Activated T-helper 1 cell treated with anti-CD3 and anti-CD28 coated beads, Interleukin-12 subunit alpha, Interleukin-12 subunit beta, Interleukin-2, Interleukin-4 antibody, amounts not matched to agents 30 ng/mL and 10 ng/mL and 1 ng/mL, durations not matched to agents 14 hours and 24 hours and 36 hours (primary cell): ENCODE measurements at places on chromosomes 16 and 17.

DNA sequence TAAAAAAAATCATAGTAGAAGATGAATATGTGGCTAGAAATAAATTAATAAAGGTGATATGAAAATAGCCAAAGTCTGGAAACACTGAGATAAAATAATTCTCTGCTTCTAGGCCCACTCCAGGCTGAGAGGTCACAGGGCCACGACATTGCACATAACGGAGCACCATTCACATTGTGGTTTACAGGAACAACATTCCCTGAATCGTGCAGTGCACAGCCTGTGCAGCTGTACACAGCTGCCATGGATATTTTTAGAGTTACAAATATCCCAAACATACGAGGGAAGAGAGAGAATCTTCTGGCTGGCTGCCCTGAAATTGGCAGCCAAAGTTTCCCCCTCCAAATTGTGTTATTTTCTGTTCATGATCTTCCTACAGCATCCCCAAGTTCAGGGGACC lies 68.8 kb downstream of the GSG1L start:
- no peak for DNase-seq

GRCh38 chr16:52539191-52539590 lies 7.8 kb downstream of the TOX3 start:
- no peak for DNase-seq

GRCh38 chr16:84081446-84081989 lies 35.2 kb downstream of the MBTPS1 start:
- DNase-seq = no peak

- no peak for DNase-seq
These were observed 23.0 kb upstream of the GNA13 start for GRCh38 chr17:65079489-65079900.

DNA sequence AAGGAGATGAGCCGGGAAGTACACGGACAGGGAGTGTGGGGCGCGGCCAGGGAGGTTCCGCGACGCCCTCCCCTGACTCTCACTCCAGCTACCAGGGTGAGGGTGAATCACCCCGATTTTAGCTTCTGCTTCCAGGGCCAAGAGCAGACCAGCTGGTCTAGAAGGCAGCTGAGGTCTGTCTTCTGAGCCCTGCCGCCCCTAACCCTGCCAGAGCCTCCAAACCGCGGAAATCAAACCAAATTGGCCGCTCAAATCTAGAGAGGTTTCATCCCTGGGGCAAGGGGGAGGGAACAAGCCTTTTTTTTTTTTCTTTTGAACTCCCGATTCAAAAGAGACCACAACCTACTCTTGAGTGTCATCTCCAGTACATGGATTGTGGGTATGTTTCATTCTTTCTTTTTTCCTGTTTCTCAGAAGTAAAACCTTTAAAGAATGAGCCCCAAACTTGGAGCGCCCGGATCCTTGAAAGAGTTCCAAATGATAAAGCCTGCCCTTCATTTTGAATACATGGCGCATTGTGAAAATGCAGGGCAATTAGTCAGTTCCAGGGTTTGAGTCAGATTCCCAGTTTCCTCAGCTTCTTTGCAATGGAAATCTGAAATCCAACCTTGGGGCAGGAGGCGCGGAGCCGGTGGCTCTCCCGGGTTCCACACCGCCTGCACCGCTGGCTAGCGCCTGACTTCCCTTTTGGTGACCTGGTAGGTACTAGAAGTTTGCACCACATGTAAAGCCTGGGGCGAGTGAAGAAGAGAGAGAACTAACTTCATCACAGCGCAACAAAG lies 16.5 kb upstream of the ZFHX3 start:
- DNase-seq = no peak

- no peak for DNase-seq
These were observed 8.7 kb downstream of the HEXIM2 start for GRCh38 chr17:45170280-45170930.

DNA sequence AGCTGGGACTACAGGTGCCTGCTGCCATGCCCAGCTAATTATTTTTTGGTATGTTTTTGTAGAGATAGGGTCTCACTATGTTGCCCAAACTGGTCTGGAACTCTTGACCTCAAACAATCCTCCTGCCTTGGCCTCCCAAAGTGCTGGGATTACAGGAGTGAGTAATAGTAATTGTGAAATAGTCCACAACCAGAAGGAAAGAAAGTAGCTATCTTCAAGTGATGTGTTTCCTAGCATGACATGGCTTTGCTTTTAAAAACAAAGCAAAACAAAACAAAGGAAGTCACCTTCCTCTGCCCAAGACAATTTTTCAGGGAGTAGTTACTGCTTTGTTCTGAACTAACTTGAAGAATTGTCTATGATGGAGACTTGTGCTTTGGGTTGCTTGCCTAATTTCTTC lies 27.0 kb downstream of the ATP6V0A1 start:
- DNase-seq = no peak

- DNase-seq = no peak
These were observed 1098.4 kb upstream of the EEF2KMT start for GRCh38 chr16:6195966-6196365.

DNA sequence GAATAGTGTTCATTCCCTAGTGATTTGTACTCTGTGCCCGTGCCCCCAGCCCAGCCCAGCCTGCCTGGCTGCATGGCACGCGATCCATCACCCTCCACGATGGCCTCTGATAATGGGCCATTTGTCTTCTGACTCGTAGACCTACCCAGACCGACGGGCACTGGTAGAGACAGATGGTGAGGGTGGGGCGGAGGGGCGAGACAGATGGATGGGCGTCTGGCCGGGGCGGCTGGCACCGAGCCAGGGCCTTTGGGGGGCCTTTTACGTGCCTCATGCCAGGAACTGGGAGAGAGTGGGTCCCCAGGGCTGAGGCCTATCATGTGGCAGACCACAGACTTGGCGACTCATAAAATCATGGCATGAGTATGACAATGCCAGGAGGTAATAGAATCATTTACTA lies 25.4 kb downstream of the CRHR1 start:
- no peak for DNase-seq

DNA sequence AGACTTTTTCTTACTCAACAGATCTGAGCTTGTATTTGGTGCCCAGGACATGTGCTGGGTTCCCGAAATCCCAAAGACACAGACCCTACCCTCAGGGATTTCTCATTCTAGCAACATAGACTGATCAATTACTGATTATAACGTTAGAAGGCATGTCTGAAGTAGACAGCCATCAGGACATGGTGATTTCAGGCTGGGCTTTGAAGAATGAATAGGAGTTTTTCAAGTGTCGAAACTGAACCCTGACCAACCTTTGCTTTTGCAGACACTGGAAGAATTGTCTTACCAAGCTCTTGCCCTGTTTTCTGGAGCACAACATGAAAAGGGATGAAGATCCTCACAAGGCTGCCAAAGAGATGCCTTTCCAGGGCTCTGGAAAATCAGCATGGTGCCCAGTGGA lies 40.0 kb upstream of the IL21R start:
- DNase-seq = no peak

- no peak for DNase-seq
These were observed 52.2 kb downstream of the TBC1D16 start for GRCh38 chr17:79983456-79983855.

DNA sequence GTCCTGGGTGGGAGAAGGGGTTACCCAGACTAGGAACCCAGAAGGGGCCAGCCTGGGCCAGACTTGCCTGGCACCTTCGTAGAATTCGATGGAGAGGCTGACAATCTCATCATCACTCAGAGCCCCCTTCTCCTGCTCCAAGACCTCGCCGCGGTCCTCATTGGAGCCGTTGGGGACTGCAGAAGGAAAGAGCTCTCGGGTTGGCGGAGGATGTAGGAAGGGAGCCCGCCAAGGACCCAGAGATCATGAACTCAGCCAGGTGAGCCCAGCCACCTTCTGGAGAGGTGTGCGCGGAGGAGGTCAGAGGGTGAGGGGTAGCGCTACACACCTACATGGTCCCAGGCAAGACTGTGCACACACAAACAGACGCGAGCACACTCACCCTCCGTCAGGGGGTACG lies 8.5 kb downstream of the CISD3 start:
- no peak for DNase-seq

GRCh38 chr17:57084361-57084801 lies 665 bp upstream of the AKAP1 start:
- no peak for DNase-seq

DNA sequence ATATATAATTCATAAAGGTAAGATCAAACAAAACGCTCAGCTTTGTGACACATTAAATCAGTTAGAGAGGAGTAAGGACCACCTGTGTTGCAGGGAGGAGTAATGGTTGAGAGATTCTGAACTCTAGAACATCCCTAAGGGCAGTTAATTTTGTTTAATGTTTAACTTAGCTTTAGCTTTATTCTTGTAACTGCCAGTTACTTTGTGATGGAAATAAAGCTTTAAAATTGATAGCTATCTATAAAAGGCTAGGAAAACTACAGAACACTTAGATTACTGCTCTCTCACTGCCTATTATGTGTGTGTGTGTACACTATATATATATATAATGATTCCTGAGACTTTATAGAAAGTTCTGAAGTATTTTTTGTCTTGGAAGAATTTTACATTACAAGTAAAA lies 37.8 kb downstream of the PTRH2 start:
- DNase-seq = no peak

DNA sequence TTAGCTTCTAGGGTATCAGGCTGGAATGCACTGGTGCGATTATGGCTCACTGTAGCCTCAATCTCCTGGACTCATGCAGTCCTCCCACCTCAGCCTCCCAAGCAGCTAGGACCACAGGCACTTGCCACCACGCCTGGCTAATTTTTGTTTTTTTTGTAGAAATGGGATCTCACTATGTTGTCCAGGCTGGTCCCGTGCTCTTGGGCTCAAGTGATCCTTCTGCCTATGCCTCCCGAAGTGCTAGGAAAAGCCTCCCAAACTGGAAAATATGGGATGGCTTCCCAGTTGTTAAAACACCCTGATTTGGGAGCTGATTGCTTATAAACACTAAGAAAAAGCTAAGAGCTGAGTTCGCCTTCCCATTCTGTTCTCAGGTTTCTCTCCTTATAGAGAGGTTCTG lies 6.6 kb upstream of the ZNF263 start:
- DNase-seq = no peak

DNA sequence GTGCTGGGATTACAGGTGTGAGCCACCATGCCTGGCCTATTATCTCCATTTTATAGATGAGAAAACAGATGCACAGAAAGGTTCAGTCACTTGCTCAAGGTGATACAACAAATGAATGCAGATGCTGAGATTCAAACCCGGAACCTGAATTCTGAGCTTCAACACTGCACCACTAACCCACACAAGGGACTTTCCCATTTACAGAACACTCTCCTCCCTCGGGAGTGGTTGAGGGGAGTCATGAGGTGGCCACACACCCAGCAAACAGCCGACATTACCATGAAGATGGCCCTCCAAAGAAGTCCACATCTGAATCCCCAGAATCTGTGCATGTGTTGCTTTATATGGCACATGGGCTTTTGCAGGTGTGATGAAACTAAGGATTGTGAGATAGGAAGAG lies 9.1 kb downstream of the BCL7C start:
- DNase-seq = no peak

GRCh38 chr16:68231384-68232136 lies 4.4 kb downstream of the ESRP2 start:
- no peak for DNase-seq

- DNase-seq = no peak
These were observed 13.5 kb downstream of the ANKRD11 start for GRCh38 chr16:89476811-89477261.

- no peak for DNase-seq
These were observed 55.9 kb downstream of the STX8 start for GRCh38 chr17:9519583-9520272.

- DNase-seq = no peak
These were observed 5.8 kb downstream of the SECTM1 start for GRCh38 chr17:82327757-82328140.

- peak; percentile 52 for DNase-seq
These were observed 500 bp downstream of the MAF start for GRCh38 chr16:79599837-79600637.

- no peak for DNase-seq
These were observed at the start of gene MFAP4 for GRCh38 chr17:19386974-19387920. MFAP4 (minus strand) TSS chr17:19387190; CDS start chr17:19387155, 35 bp downstream.

- DNase-seq = no peak
These were observed 6.8 kb upstream of the CLUH start for GRCh38 chr17:2718150-2718938.

- no peak for DNase-seq
These were observed 29.0 kb downstream of the ZNF750 start for GRCh38 chr17:82810644-82811430.

DNA sequence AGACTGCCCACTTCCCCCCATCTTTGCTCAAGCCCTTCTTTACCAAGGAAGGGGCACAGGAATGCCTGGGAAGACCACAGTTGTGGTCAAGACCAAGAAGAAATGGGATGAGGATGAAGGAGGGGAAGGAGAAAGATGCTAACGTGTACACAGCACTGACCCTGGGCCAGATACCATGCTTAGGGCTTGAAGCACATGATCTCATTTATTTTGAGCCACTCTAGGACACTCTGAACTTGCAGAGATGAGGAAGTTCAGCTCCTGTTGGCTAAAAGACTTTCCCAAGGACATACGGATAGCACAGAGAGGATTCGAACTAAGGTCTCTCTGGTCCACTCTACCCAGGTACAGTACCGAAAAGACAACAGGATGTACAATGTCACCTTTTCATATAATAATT lies 42.6 kb downstream of the PIK3R5 start:
- DNase-seq = no peak

GRCh38 chr16:1773703-1774447 lies 941 bp upstream of the MRPS34 start:
- DNase-seq = peak; percentile 24

DNA sequence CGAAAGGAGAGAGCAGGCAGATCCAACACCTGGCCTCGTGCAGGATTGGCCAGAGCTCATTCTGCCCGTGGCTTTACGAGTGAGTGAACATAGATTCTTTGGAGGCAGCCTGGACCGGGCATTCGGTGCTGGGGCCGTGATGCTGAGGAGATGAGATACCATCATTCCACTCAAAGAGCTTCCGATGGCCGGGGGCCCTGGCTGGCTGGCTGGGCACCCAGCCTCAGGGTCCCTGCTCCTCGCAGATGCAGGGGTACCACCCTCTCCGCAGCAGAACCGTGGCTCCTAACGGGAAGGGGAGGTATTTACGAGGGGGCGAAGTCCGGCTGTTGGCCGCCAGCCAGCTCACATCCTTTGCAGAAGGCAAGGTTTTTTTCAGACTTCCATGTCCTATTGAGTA lies 66.1 kb upstream of the FOXF1 start:
- DNase-seq = no peak

DNA sequence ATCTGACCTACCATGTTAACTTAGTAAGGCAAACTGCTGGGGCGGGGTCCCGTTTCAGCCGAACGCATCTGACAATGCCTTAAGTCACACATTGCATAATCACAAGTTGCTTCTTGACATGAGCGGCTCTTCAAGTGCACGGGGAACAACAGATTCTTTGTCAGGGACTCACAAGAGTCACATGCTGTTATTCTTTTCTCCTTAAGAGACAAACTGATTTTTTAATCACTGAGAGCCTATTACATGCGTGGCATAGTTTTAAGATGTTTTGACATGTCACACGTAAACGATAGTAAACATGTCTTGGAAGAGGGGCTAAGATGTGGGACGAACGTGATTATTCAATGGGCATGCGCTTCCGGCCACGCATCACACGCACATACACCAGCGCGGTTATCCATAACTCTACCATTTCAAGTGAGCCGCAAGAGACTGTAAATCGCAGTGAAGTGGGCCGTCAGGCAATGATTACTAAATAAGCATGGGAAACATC lies 63.4 kb downstream of the ADCY9 start:
- no peak for DNase-seq

- DNase-seq = no peak
These were observed 52.6 kb downstream of the MAP2K6 start for GRCh38 chr17:69466905-69467667.

GRCh38 chr16:5323284-5324141 lies 225.9 kb upstream of the EEF2KMT start:
- DNase-seq = no peak
